ENCODE measurements at places on chromosomes 5 and 9.

DNA sequence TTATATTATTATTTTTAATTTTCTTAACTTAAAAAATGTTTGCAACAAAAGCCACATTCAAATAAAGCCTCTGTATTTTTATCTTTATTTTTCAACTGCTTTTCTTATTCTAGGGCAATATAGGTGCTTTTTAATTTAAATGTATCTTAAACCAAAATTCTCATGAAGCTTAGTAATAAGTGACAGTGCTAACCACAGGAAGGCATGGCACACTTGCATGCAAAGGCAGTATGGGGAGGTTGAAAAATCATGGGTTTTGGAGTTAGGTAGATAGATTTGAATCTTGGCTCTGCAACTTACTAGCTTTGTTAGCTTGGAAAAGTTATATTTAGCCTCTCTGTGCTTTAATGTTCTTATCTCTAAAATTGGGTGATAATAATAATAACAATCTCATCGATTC is 458.0 kb downstream of the DMAC1 start:
- no peak for DNase-seq

- peak; percentile 73 for DNase-seq
Observed at GRCh38 chr9:120443489-120443888, 136.5 kb downstream of the CDK5RAP2 start.

- no peak for DNase-seq
Observed at GRCh38 chr5:136802383-136802782, 437.0 kb upstream of the TRPC7 start.

DNA sequence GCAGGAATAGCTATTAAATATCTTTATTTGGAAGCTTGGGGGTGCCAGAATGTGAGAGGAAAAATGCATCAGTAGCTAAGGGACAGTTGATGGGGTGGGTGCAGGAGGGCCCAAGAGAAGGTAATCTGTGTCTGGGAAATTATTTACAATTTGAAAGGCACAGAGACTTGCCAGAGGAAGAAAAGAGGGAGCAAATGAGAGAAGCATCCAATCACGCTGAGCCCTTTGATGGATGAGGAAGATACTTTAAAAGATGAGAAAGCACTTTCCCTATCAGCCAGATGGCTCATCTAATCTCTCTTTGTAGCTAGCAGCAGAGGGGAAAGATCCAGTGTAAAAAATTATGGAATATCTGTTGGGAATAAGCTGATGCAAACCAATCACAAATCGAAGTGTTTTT is 57.0 kb upstream of the ABCA1 start:
- no peak for DNase-seq

DNA sequence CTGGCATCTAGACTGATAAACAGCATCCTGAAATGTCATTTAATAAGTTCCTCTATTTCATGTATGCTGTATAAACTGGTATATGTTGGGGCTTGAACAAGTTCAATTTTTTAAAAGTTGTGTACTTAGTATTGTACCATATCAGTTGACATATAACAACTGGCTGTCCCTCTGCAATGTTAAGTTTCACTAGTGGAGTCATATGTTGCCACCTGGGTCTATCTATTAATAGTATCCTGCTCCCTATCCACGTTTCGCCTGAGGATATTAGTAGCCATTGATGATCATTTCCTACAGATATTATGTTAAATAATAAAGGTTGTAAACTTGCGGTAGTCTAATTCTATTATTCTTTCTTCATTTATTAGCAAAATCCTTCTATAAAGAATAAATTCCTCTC is 177.6 kb downstream of the RFX3 start:
- DNase-seq: no peak
